NCI-H187 treated with DMSO at 0.1 percent for 48 hours (cell line): ENCODE measurements at places on chromosomes 1 and 21.

GRCh38 chr1:200802865-200803512 is 64.3 kb downstream of the CAMSAP2 start:
- DNase-seq = no peak

DNA sequence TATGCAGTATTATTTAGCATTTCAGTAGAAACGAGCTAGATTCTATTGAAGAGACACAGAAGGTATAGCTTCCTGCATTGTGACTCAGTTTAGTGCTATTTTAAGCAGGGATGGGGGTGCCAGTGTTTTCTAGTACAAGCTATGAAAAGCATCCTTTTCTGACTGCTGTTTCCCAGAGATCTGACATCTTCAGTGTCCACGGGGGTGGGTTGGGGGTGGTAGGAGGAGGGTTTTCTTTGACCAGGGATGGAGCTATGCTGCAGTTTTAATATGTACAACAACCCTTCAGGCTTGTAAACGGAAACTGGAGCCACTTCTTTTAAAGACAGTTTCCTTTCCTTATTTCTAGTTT is 2.7 kb upstream of the NEGR1 start:
- no peak for DNase-seq

DNA sequence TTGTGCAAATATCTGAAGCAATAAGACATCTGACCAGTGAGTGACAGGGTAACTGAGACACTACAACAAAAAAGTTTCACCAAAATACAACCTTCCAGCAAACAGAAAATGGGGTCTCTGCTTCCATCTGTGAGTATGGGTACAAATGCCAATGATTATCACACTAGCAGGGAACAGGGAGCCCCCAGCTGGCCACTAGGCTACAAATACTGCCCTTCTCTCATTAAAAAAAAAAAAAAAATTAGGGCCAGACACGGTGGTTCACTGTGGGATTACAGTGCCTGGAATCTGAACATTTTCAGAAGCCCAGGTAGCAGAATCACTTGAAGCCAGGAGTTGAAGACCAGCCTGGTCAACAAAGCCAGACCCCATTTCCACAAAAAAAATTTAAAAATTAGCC is 48.4 kb upstream of the EDARADD start:
- DNase-seq = no peak

GRCh38 chr1:61247881-61248752 is 165.8 kb downstream of the NFIA start:
- DNase-seq = no peak
